Stimulated activated CD4-positive, alpha-beta T cell treated with anti-CD3 and anti-CD28 coated beads, TNF-alpha, amount 100 ng/mL, for 48 hours (primary cell): ENCODE measurements at places on chromosomes 2 and 18.

DNA sequence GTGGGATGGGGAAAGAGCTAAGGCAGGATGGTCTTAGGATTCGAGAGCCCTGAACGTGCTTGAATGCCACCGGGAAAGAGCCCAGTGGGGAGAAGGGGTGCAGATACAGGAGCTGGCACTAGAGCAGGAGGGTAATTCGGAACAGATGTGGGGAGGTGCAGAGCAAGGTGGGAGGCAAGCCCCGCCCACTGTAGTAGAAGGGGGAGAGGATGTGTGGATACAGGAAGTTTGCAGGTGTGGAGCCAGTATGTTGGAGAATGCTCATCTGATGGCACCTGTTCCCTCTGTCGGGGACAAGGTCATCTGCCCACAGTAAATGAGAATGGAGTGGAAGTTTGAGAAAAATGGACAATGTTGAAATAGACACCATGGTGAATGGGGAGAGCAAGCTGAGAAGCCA is 28.8 kb downstream of the CHST10 start:
- no peak for DNase-seq

- no peak for DNase-seq
Observed at GRCh38 chr2:218051903-218052302, 17.1 kb upstream of the RUFY4 start.

- DNase-seq, result no peak
Observed at GRCh38 chr18:62616331-62616805, 93.5 kb downstream of the ZCCHC2 start.

DNA sequence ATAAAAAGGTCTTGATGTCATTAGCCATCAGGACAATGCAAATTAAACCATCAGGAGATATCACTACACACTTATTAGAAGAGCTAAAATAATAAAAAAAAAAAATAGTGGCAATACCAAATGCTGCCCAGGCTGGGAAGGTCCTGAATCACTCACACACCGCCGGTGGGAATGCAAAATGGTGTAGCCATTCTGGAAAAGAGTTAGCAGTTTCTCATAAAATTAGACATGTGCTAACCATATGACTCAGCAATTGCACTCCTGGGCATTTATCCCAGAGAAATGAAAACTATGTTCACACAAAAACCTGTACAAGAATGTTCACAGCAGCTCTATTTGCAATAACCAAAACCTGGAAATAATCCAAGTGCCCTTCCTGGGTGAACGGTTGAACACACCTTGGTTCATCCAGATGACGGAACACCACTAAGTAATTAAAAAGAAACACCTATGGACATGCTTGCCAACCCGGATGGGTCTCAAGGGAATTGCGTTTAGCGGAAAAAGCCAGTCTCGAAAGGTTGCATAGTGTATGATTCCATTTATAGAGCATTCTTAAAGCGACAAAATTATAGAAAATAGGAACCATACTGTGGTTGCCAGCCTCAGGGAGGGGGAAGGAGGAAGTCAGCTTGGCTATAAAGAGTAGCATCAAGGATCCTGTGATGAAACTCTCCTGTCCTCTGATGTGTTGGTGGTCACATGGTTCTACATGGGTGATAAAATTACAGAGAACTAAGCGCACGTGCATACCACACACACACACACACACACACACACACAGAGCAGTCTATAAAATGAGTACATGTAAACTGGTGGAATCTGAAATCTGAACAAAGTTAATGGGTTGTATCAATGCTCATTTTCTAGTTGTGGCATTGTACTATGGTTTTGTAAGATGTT is 4.6 kb downstream of the MBP start:
- DNase-seq, result no peak

DNA sequence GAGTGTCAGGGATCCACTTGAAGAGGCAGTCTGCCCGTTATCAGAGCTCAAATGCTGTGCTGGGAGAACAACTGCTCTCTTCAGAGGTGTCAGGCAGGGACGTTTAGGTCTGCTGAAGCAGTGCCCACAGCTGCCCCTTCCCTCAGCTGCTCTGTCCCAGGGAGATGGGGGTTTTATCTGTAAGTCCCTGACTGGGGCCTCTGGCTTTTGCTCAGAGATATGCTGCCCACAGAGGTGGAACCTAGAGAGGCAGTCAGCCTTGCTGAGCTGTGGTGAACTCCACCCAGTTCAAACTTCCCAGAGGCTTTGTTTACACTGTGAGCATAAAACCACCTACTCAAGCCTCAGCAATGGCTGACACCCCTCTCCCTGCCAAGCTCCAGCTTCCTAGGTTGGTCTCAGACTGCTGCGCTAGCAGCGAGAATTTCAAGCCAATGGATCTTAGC is 38.1 kb downstream of the PLEK start:
- no peak for DNase-seq

GRCh38 chr2:128520340-128520739 is 201.7 kb upstream of the HS6ST1 start:
- DNase-seq, result no peak
